ENCODE measurements at places on chromosomes 16 and 17.

DNA sequence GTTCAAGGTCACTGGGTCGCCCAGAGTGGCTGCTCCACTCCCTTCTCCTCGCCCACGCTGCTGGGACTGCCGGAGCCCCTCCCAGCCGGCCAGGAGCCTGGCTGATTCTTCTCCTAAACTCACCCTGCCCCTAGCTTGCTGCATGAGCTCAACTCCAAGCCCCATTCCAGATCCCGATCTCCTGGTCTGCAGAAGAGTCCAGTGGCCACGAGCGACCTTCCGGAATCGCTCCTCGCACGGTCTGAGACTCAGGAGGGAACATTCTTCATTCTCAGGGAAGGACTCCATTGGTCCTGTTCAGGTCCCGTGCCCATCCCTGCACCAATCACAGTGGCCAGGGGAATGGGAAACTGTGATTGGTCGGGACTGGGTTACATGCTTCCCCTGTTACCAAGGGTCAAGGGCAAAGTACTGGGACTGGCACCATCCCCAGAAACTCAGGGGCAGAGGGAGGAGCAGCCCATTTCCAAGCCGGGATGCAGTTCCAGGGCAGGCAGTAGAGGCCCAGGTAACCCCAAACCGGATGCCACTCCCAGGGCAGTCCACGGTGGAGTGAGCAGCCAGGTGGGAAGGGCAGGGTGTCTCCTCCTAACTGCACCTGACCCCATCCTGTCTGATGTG lies 24.5 kb upstream of the CIBAR2 start:
- DNase-seq, result no peak

GRCh38 chr17:7888184-7888920 lies at the start of gene CHD3:
Gene CHD3 (plus strand): TSS chr17:7888789. CDS start chr17:7889001, 212 bp downstream.
- DNase-seq, result peak; percentile 44

DNA sequence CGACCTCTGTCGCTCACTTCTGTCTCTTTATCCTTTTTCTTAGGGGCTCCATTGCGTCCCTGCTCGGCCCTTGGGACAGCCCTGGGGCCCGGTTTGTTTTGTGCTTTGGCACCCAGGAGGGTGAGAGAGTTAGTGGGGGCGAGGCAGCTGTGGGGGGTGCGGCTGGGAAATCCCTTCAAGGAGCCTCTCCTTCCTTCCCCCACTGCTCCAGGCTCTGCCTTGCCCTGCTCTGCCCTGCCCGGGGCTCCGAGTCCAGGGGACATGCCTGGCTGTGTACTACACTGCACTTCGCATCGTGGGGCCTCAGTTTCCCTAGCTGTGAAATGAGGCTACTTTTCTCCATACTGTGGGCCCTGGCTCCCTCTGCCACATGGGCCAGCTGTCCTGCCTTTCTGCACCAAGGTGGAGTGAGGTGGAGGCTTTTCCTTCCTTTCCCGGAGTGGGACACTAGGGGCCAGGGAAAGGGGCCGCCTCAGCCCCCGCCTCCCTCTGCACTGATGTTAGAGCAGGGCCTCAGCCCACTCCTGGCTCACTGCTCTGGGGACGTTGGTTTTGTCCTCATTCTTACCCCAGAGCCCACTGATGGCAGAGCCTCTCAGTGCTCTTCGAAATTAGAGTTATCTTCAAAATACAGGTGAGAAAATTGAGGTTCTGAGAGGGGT lies 980 bp downstream of the LLGL1 start:
- no peak for DNase-seq

GRCh38 chr17:72476575-72476986 lies 355.8 kb downstream of the SOX9 start:
- no peak for DNase-seq

DNA sequence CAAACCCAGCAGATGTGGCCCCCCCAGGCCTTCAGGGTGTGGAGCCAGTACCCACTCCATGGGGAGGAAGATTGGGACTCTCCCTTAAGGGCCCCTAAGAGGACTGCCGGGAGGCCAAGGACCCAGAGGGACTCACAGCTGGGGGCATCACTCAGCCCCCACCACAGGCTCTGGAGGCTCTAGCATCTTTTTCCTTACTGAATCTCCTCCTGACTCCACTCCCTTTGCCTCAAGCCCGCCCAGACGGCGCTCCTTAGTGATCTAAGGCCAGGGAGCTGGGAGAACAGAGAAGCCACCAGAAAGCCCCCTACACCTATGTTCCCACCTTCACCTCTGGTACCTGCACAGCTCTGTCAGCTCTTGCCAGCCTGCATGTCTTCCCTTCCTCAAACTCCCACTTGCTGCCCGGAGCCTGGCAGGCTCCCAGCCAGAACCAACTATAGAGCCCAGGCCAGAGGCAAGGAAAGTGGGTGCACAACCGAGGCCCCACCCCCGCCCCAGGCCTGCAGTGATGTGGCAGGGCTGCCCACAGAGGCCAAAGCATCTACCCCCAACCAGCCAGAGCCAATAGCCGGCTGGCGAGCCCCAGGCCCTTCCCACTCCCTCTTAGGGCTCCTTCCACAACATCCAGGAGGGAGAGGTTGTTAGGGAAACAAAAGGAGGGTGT lies 22.3 kb upstream of the MPO start:
- DNase-seq, result no peak

GRCh38 chr17:71423871-71424546 lies 696.8 kb upstream of the SOX9 start:
- no peak for DNase-seq

DNA sequence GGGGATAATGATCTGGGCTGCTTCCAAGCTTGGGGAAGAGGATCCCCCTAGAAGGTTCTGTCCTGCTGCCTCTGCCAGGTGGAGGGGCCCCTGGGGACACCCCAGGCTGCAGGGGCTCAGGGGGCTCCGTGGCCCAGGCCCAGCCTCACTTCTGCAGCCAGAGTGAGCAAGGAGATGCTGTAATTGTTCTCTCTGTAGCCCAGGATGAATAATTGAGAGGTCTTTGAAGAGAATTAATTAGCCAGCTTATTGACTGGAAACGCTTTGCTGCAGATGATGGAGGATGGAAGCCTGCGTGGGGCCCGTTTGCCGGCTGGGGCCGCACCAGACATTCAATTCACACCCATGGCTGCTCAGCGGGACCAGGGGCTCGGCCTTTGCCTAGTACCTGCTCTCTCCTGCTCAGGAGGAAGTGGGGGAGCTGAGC lies 38.5 kb downstream of the TMEM235 start:
- no peak for DNase-seq

DNA sequence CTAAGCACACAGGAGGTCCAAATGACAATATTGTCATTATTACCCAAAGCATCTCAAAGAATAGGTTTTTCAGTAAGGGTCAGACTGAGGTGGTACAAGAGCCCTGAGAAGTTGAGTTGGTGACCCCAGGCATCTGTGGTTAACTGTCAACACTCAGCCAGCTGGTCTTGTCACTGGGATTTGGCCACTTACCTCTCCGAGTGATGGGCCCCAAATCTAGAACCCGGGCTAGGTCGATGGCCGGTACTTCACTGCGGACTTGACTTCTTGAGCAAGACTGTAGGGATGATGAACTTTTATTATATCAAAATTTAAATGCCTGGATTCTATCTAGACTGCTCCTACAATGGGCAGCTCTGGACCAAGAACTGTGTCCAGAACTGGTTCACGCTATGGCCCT lies 11.5 kb downstream of the GP2 start:
- DNase-seq, result no peak

DNA sequence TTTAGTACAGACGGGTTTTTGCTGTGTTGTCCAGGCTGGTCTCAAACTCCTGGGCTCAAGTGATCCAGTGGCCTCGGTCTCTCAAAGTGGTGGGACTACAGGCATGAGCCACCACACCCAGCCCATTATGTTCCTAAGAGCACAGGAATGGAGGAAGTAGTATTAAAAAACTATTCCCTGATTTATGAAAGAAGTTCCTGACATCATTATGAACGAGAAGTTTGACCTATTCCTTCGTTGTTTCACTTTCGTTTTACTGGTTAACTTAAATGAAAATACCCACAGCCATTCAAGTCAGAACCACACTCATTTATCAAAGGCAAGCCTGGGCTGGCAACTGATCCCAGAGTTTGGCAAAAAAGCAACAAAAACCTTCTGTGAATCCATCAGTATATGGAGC lies 13.5 kb upstream of the CBX4 start:
- DNase-seq, result no peak

- DNase-seq, result no peak
Observed at GRCh38 chr17:72267601-72268000, 146.8 kb downstream of the SOX9 start.

DNA sequence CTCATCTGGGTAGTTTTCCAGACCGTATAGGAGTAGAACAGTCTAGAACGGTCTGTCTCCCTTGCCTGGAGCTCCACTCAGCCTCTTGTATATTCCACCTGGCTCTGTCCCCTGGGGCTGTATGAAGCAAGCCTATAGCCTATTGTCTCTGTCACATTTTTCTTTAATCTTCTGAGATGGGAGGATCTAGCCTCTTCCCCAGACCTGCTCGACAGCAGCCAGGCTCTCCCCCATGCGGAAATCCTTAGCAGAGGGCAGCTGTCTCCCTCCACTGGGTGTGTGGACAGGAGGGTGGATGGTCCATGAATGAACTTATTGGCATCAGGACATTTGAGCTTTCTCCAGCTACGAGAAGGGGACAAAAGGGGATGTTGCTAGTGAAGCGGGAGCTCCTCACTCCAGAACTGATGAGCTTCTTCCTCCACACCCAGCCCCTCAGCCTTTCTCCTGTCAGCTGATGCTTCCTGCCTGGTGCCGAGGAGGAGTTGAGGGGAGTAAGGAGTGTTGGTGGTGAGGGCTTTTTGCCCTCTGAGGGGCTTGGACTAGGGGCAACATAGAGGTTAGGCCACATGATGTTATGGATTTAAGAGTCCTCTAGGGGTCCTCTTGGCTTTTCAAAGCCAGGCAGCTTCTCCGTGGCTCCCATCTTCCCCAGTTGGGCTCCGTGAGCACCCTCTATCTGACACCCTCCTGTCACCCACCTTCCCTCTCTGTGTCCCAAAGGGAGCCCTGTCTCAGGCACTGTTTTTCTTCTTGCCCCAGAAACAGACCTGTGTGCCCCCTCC lies 28.0 kb downstream of the ARHGAP23 start:
- no peak for DNase-seq

DNA sequence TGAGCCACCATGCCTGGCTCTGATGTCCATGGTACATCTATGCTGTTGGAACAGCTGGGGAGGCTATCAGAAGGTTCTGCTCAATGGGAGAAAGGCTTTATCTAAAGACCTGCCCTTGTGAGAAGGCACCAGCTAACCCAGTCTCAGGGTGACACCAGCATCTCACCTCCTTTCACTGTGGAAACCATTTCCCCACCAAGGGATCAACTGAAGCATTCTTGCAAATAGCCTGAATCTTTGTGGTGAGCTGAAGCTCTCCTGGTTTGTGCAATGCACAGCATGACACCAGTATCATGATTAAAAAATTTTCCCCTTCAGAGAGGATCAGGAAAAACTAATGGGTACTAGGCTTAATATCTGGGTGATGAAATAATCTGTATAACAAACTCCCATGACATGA lies 5.1 kb downstream of the CCL18 start:
- no peak for DNase-seq

DNA sequence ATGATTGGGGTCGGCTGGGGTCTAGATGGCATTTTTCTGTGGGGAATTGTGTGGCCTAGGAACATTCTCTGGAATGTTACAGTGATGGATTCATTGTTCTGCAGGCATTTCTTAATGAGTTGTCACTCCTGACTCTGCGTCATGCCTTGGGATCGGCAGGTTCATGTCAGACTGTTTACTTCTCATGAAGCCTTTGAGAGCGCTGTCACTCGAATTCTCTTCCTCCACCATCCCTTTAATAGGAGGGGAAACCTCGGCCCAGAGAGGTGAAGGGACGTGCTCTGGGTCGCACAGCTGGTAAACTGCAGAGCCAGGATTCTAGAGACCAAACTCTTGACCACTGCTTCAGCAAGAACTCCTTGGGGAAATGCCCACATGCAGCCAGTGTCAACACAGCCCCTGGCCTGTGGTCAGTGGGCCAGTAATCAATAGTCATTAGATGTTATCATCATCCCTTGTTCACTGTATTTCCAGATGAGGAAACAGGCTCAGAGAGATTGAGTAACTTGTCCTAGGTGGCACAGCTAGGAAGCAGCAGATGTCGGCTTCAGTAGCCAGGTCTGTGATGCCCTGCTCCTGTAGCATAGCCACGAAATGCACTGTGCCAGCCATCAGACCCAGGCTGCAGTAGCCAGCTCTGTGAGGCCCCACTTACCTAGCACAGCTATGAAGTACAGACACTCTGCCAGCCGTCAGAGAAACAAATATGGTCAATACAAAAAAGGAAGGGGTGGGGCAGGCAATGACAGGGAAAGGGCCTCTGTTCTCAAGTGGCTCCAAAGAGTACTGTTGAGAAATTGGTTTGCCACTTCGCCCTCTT lies 259.0 kb downstream of the CPPED1 start:
- DNase-seq, result no peak

- DNase-seq, result no peak
Observed at GRCh38 chr16:23729503-23730424, 16.7 kb upstream of the ERN2 start.

DNA sequence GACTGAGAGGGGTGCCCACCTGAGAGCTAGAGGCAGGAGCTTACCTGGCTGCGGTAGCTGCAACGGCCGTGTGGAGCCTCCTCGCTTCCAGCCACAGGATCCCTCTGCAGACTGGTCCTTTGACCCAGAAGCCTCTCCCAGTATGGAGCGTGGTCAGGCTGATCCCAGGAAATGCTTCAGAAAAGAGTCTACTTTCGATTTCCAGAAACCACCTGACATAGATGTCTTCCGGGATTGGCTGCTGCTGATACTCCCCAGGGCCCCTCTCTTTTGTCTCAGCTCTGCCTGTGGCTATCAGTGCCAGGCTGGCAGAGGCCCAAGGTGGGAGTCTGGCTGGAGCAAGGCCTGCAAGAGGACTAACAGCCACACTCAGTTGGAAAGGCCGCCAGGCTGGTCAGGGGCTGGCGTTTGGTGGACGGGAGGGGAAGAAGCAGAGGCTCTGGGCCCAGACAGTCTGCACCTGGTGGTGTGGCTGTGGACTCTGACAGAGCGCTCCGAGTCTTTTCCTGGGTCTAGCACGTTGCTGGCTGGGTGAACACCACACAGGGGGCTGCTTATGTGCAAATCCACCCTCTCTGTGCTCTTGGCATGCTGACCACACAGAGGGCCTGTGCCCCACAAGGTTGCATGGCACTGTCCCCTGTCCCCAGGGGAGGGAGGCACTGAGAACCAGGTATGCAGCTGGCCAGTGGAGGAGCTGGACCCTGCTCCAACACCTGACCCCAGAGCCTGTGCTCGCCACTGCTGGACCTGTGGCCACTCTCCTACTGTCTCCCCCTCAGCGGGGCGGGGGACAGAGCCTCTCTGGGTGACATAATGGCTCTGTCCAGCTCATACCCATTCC lies at the start of gene LGALS3BP:
LGALS3BP (minus strand) TSS at position 144 of the 844 bp plus-strand sequence. CDS start 2,732 bp downstream, outside the sequence.
- no peak for DNase-seq

GRCh38 chr17:70375406-70375805 lies 206.1 kb downstream of the KCNJ2 start:
- no peak for DNase-seq

Measured in stimulated activated naive CD4-positive, alpha-beta T cell treated with Interleukin-2 at 50 U/mL for 16 hours (primary cell).